HFFc6 (cell line): ENCODE measurements at places on chromosomes 5 and 9. TPM values are rescaled to one million over a fixed set of nuclear protein-coding genes. Genes with fewer than 3 reads are reported as not detected.

Gene SLCO6A1
- total RNA-seq = not detected in 3 replicates

Gene CXCL14
- not detected in 3 replicates for total RNA-seq

- H3K36me3 ChIP-seq = peaks cover 8% of the 10 kb centered on the region
- H3K4me1 ChIP-seq = peaks cover 11% of the 10 kb centered on the region; the same call in 1 of the 2 replicates
- H3K27ac ChIP-seq = no peak overlapping the region
Observed at GRCh38 chr9:88508326-88508725, 26.7 kb upstream of the NXNL2 start.

DNA sequence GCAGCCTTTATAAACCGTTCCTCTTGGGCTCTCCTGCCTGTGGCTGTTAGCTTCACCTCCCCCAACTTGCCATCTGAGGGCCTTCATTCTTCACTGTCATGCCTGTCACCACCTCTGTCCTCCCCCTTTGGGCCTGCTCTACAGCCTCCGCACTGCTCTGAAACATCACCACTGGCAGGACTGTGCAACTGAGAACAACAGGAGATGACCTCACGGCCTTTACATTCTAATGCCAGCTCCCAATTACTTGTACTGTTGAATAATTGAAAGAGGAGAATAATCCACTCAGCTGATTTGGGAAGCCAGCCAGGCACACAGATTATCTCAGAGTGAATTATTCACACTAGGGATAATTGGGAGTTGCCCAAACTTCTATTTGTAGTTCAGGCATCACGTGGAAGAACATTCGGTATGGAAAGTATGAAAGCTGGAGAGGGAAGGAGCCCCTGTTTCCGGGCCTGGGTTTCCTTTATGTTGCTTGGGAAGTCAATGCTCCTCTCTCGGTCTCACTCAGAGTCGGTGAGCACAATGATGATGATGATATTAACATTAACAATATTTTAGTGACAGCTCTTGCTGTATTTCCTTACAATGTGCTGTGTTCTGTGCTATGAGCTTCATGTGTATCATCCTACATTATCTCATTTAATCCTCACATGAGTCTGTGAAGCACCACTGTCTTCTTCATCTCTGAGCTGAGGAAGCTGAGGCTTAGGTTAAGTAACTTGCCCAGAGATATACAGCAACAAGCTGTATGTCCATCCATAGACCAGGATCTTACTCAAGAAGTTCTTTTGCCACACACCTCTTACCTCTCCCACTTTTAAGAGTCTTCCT, 99.3 kb upstream of the LRRTM2 start:
- H3K36me3 ChIP-seq = no peaks in the 10 kb centered on the region; the same call in 1 of the 2 replicates
- no peak overlapping the region for H3K4me3 ChIP-seq
- no peak for DNase-seq
- peak overlapping the region; percentile 77 for H3K27ac ChIP-seq
- H3K27me3 ChIP-seq = no peaks in the 10 kb centered on the region; the same call in 1 of the 2 replicates
- H3K4me1 ChIP-seq = peaks cover 45% of the 10 kb centered on the region

- H3K4me3 ChIP-seq = peak within 1 kb of the TSS; percentile 81
- peaks cover 17% of the 10 kb centered on the region for H3K27me3 ChIP-seq
- DNase-seq = no peak
- peaks cover 10% of the 10 kb centered on the region for H3K36me3 ChIP-seq
- H3K27ac ChIP-seq = no peak within 1 kb of the TSS
- peaks cover 45% of the 10 kb centered on the region for H3K4me1 ChIP-seq
Observed at GRCh38 chr5:80959768-80960442, at the start of gene RASGRF2. RASGRF2 (plus strand) TSS chr5:80960363; CDS start chr5:80960739, 376 bp downstream.

GRCh38 chr5:54404568-54404967, 50.9 kb upstream of the HSPB3 start:
- DNase-seq = no peak
- no peaks in the 10 kb centered on the region for H3K36me3 ChIP-seq
- H3K4me1 ChIP-seq = peaks cover 29% of the 10 kb centered on the region
- no peak overlapping the region for H3K27ac ChIP-seq

Gene TICAM2
- total RNA-seq = 9.2 to 16.2 TPM (median 9.5 TPM) in 3 replicates

Gene SERF1A
- total RNA-seq = 1.0 to 2.8 TPM (median 1.6 TPM) in 3 replicates

Gene TNC
- total RNA-seq = 46.2 to 73.1 TPM (median 53.1 TPM) in 3 replicates

DNA sequence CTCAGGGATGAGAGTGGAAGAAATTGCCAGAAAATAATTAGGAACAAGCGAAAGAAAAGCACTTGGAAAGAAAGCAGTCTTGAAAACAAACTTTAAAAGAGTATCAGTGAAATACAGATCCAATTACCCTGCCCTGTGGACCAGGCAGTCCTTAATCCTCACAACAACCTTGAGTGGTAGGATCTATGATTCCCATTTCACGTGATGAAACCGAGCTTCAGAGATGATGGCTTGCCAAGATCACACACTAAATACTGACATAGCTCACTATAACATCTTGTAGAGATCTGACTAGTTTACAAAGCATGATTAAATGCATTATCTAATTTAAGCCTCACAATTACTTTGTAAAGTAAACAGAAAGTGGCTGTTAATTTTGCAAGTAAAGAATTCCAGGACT, 55.5 kb upstream of the ABCA1 start:
- H3K27me3 ChIP-seq = no peaks in the 10 kb centered on the region
- H3K4me3 ChIP-seq = no peak overlapping the region
- H3K4me1 ChIP-seq = peaks cover 8% of the 10 kb centered on the region
- H3K36me3 ChIP-seq = no peaks in the 10 kb centered on the region
- no peak overlapping the region for H3K27ac ChIP-seq

GRCh38 chr9:105355781-105356180, 92.1 kb upstream of the FSD1L start:
- peaks cover 15% of the 10 kb centered on the region for H3K4me1 ChIP-seq
- no peaks in the 10 kb centered on the region for H3K27me3 ChIP-seq
- H3K4me3 ChIP-seq = no peak overlapping the region
- H3K27ac ChIP-seq = no peak overlapping the region

DNA sequence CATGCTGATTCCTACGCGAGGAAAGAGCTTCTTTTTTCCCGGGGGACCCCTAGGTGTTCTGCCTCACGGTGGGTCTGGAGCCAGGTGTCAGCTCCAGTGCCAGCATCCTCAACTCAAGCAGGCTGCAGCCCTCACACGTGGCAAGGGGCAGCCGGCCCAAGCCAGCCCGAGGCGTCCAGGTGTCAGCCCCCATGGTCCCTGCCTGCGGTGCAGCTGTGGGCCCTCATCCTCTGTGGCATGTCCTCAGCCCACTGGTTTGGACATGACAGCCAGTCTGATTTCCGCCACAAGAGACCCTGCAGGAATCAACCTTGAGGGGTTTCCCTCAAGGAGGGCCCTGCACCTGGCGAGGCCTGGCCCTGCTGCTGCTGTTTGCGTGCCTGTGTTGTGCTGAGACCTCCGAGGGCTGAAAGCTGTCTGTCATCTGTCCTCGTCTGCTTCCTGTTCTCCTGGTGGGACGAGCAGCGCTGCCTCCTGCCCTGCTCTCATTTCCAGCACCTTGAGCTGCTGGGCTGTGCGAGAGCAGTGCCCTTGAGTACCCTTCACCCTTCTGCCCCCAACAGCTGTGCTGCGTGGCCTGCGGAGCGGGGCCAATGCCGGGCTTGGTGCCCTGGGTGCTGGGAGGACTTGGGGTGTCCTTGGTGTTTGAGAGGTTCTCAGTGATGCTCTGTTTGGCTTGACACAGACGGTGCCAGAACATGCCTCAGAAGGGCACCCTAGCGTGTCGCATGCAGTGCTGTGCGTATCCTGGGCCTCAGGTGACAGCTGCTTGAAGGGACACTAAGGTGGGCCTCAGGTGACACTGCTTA, 137.6 kb downstream of the CACNA1B start:
- H3K27me3 ChIP-seq = no peaks in the 10 kb centered on the region; the same call in 1 of the 2 replicates
- H3K27ac ChIP-seq = no peak overlapping the region
- no peak for DNase-seq
- no peaks in the 10 kb centered on the region for H3K36me3 ChIP-seq

DNA sequence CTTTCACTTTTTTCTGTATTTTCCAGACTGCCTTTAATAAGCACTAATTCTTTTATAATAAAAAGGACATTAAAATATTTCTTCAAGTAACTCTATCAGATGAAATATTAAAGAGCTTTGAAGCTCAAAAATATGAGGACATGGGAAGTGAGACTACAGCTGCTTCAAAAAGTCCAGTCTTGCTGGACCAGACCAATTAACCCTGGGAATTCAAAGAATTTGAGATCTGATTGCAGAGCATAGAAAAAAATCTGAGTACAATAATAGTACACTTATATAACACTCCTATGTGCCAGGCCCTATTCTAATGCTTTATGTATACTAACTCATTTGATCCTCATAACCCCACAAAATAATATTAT, 9.8 kb downstream of the TMEM245 start:
- H3K27ac ChIP-seq = peak overlapping the region; percentile 79
- peaks cover 86% of the 10 kb centered on the region for H3K4me1 ChIP-seq
- H3K4me3 ChIP-seq = peak overlapping the region; percentile 86
- H3K36me3 ChIP-seq = peaks cover 2% of the 10 kb centered on the region
- no peaks in the 10 kb centered on the region for H3K27me3 ChIP-seq

DNA sequence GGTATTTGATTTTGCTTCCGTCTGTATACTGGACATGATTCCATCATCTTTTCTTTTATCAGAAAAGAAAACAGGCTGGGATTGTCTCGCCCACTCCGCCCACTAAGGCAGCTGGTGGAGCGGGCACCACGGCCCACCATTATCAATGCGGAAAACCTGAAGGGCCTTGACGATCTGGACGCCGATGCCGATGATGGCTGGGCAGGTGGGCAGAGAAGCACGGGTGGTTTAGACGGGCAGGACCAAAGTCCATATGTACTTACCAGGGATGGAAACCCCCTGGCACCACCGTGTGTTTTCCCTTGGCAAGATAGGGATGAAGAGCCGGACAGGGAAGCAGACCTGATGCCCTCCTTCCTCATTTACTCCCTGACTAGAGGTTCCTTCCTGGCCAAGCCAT, 53.7 kb downstream of the PRRC2B start:
- no peak overlapping the region; the same call in 1 of the 2 replicates for H3K4me3 ChIP-seq
- peaks cover 53% of the 10 kb centered on the region for H3K36me3 ChIP-seq
- H3K4me1 ChIP-seq = peaks cover 10% of the 10 kb centered on the region
- no peaks in the 10 kb centered on the region; the same call in 1 of the 2 replicates for H3K27me3 ChIP-seq

Gene PCDHB8
- total RNA-seq = 0.88 to 2.0 TPM (median 0.90 TPM) in 3 replicates
